Neural progenitor cell (in vitro differentiated cells): ENCODE measurements at places on chromosomes 7 and 10. TPM values are rescaled to one million over a fixed set of nuclear protein-coding genes. Genes with fewer than 3 reads are reported as not detected.

The OR6V1 gene
- total RNA-seq, result not detected in 2 replicates

The GIMAP8 gene
- total RNA-seq, result not detected in 2 replicates

GRCh38 chr7:92608380-92609322, 18.5 kb upstream of the FAM133B start:
- H3K27ac ChIP-seq, result no peak overlapping the region
- peak overlapping the region; percentile 55 for H3K4me3 ChIP-seq
- H3K36me3 ChIP-seq, result no peaks in the 10 kb centered on the region
- H3K4me1 ChIP-seq, result peaks cover 9% of the 10 kb centered on the region
- DNase-seq, result peak; percentile 83
- peaks cover 20% of the 10 kb centered on the region for H3K27me3 ChIP-seq

DNA sequence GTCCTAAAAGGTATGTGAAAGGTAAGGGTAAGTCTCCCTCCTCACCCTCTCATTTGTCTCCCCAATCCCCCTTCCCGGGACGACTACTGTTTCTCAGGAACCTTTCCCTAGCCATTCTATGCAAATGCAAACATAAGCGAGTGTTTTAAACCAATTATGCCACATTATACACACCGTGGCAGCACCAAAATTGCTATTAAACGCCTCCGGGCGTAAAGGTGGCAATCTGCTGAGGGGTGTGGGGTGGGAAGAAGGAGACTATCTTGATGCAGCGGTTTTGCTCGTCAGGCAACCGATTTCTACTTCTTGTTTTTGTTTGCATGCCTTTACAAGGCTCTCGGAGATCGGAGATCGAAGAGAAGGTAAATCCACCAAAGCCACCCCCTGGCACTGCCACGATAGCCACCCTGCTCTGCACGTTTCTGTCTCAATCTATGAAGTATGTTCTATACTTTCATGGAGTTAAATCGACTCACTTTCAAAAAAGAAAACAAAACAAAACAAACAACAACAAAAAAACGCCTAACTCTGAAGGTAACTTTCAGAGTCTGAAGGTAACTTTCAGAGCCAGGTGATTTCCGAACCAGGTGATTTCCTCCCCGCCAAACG, 46.0 kb upstream of the CDK1 start:
- no peak overlapping the region for H3K27ac ChIP-seq
- peaks cover 4% of the 10 kb centered on the region for H3K4me1 ChIP-seq
- H3K4me3 ChIP-seq, result peak overlapping the region; percentile 80
- H3K36me3 ChIP-seq, result no peaks in the 10 kb centered on the region
- H3K27me3 ChIP-seq, result peaks cover 57% of the 10 kb centered on the region

DNA sequence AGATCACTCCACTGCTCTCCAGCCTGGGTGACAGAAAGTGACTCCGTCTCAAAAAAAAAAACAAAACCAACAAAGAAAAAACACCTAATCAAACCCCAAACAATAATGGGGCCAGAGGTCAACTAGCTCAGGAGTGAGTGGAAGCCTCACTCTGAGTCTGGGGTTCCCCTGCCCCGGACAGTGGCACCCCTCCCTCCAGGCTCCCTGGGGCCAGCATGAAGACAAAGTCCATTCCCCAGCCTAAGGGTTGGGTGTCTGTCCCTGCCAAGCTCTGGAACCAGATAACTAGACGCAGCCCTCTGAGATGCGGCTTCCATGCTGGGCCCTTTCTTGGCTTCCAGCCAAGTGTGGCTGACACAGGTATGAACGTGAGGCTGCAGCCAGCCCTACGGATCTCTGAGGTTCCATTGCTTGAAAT, 1.7 kb upstream of the FUOM start:
- H3K4me1 ChIP-seq, result no peaks in the 10 kb centered on the region
- no peak overlapping the region for H3K27ac ChIP-seq
- H3K36me3 ChIP-seq, result no peaks in the 10 kb centered on the region
- no peak overlapping the region for H3K4me3 ChIP-seq
- H3K27me3 ChIP-seq, result peaks cover 8% of the 10 kb centered on the region

DNA sequence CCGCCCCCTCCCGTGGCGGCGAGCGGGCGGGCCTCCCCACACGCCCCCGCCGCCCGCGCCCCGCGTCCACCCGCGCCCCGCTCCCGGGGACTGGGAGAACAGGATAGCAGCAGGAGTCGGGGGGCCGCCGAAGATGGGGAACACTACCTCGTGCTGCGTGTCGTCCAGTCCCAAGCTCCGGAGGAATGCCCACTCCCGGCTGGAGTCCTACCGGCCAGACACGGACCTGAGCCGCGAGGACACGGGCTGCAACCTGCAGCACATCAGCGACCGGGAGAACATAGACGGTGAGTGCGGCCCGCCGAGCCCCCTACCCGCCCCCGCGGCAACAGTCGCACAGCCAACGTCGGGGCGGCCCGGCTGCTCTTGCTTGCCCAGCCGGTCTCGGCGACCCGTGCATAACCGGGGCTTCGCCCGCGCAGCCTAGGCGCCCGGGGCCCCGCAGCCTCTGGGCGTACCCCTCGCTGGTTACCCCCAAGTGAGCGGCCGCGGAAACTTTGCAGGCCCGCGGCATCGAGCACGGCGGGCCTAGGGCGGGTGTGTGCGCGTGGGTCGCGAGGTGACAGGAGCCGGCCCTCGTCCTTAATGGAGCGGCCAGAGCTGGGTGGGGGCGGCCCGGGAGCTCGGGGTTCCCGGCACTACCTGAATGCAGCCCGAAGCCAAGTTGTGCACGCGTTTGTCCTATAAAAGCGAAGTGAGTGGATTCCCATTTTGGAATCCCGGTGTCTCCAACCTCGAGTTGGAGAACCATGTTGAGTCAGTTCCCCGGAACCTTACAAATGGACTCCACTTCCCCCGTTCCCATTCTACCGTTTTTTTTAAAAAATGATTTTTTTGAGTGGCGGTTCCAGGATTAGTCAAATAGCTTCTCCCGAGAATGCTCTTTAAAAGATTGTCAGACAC, 863 bp downstream of the CCNY start:
- no peak overlapping the region for H3K27ac ChIP-seq
- peak overlapping the region; percentile 93 for H3K4me3 ChIP-seq
- no peaks in the 10 kb centered on the region for H3K36me3 ChIP-seq
- H3K4me1 ChIP-seq, result peaks cover 19% of the 10 kb centered on the region

DNA sequence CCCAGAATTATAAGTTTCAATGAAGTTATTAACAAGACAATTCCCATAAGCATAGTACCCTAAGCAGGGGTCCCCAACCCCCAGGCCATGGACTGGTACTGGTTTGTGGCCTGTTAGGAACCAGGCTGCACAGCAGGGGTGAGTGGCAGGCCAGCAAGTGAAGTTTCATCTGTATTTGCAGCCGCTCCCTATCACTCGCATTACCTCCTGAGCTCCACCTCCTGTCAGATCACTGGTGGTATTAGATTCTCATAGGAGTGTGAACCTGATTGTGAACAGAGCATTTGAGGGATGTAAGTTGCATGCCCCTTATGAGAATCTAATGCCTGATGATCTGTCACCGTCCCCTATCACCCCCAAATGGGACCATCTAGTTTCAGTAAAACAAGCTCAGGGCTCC, 36.0 kb upstream of the KIAA1217 start:
- peaks cover 10% of the 10 kb centered on the region for H3K4me1 ChIP-seq
- H3K27me3 ChIP-seq, result no peaks in the 10 kb centered on the region
- H3K4me3 ChIP-seq, result no peak overlapping the region
- DNase-seq, result no peak
- no peak overlapping the region for H3K27ac ChIP-seq

DNA sequence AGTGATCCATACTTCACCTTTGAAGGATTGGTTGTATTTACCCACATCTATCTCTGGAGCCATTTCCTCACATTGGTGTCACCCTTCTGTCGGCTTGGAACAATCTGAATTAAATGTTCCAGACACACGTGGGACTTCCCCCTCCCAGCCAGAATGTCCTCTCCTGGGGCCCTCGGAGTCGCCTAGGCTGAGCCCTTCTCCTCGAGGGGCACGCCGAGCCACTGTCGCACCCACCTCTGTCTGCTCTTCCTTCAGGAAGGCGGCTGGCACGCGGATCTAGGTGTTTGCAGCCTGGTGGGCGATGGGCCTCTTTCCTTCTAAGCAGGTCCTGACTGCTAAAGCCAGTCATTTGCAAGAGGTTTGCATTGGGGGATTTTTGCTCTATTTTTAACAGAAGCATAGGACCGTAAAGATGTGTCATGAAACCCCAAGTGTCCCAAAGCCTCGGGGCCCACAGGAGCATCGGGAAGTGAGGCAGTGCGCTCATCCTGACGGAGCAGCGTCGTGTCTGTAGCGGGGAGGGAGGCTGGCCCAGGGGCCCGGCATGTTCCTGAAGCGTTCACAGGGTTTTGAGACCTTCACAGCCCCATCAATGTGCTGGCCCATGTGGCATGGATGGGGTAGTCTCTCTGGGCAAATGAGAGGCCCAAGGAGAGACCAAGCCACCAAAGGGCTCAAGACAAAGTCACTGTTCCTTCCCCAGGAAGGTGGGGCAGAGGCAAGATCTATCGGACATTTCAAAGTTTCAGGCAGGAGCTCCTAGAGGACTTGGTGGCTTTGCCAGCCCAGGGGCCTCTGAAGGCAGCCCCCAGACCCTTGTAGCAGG, 86.7 kb downstream of the RGS10 start:
- DNase-seq, result no peak
- no peak overlapping the region for H3K27ac ChIP-seq
- H3K4me3 ChIP-seq, result no peak overlapping the region
- H3K27me3 ChIP-seq, result no peaks in the 10 kb centered on the region
- H3K4me1 ChIP-seq, result no peaks in the 10 kb centered on the region

DNA sequence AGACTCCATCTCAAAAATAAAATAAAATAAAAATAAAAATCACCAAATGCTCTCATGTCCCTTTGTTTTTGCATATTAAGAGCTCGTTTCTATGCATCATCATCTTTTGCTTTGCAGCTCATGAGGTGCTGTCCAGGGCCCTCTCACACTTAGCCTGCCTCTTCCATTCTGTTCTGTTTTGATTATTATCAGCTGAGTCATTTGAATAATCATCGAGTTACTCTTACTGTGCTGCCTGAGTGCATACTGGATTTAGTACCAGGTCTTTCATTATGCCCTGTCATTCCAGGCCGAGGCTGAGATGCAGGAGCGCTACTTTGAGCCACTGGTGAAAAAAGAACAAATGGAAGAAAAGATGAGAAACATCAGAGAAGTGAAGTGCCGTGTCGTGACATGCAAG, 33.0 kb downstream of the UCMA start:
- no peak overlapping the region for H3K4me3 ChIP-seq
- H3K27ac ChIP-seq, result no peak overlapping the region
- no peaks in the 10 kb centered on the region for H3K4me1 ChIP-seq
- DNase-seq, result no peak
- H3K36me3 ChIP-seq, result peaks cover 9% of the 10 kb centered on the region

DNA sequence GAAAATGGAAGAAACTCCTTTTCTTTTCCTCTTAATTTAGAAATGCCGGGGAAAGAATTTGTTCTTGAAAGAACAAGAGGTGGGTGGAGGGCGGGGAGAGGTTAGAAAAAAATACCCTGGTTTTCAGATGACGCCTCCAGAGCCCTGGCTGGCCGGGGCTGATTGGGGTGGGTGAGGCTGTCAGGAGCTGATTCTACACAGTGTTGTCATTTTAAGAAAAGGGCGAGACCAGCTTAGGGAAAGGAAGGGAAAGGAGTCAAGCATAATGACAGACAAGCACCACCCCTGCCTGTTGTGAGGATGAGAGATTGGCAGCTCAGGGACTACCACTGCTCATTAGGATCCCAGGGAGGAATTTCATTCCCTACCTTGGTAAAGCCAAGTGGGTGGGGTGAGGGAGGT, 9.9 kb upstream of the FAM180A start:
- no peaks in the 10 kb centered on the region for H3K27me3 ChIP-seq
- no peak overlapping the region for H3K4me3 ChIP-seq
- no peak overlapping the region for H3K27ac ChIP-seq
- peak; percentile 13 for DNase-seq
- peaks cover 9% of the 10 kb centered on the region for H3K4me1 ChIP-seq
- no peaks in the 10 kb centered on the region for H3K36me3 ChIP-seq

The ACBD7 gene
- 68.7 and 97.3 TPM in 2 replicates for total RNA-seq

DNA sequence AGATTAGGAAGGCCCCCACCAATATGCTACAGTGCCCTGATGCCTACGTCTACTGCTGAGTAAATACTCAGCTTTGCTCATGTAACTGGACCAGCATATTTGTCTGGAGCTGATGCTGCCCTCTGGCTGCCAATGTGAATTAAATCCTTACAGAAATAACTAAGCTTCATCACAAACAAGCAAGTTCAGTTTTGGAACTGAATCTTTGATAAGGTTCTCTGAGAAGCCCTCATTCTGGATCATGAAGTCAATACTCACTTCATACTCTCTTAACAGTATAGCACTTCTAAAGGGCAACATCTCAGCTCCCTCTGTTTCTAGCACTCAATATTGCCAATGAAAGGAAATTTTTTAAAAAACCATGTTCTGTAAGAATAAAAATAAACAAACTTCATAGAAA, 246.7 kb downstream of the ETV1 start:
- peaks cover 29% of the 10 kb centered on the region for H3K4me1 ChIP-seq
- no peak overlapping the region for H3K27ac ChIP-seq
- no peaks in the 10 kb centered on the region for H3K27me3 ChIP-seq

- no peaks in the 10 kb centered on the region for H3K27me3 ChIP-seq
- no peak overlapping the region for H3K4me3 ChIP-seq
These were observed 32.5 kb downstream of the OGDH start for GRCh38 chr7:44638611-44639557.

GRCh38 chr10:132951926-132952325, 9.6 kb upstream of the CFAP46 start:
- no peak overlapping the region for H3K4me3 ChIP-seq
- H3K36me3 ChIP-seq, result no peaks in the 10 kb centered on the region
- no peaks in the 10 kb centered on the region for H3K4me1 ChIP-seq
- no peaks in the 10 kb centered on the region for H3K27me3 ChIP-seq

GRCh38 chr7:124781907-124782734, 16.5 kb upstream of the GPR37 start:
- H3K27ac ChIP-seq, result no peak overlapping the region
- H3K4me1 ChIP-seq, result no peaks in the 10 kb centered on the region
- H3K36me3 ChIP-seq, result no peaks in the 10 kb centered on the region

The SRPK2 gene
- total RNA-seq, result 44.2 and 54.1 TPM in 2 replicates

DNA sequence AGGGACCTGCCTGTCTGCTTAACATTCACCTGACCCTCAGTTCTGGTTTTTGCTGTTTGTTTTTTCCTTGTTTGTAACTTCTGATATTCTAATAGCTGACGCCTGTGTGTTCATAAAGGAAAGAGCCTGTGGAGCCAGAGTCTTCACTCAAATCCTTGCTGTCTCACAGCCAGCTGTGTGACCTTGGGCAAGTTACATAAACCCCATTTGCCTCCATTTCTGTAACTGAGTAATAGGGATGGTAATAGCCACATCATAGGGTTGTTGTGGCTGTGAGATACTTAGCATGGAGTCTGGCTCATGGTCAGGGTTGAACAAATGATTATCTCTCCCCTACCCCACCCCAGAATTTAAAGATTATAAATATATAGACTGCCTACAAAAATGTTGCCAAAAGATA, 27.0 kb downstream of the WBP1L start:
- H3K27me3 ChIP-seq, result no peaks in the 10 kb centered on the region
- H3K36me3 ChIP-seq, result no peaks in the 10 kb centered on the region
- DNase-seq, result no peak
- peaks cover 21% of the 10 kb centered on the region for H3K4me1 ChIP-seq
- no peak overlapping the region for H3K27ac ChIP-seq

The CH25H gene
- total RNA-seq, result not detected in 2 replicates

DNA sequence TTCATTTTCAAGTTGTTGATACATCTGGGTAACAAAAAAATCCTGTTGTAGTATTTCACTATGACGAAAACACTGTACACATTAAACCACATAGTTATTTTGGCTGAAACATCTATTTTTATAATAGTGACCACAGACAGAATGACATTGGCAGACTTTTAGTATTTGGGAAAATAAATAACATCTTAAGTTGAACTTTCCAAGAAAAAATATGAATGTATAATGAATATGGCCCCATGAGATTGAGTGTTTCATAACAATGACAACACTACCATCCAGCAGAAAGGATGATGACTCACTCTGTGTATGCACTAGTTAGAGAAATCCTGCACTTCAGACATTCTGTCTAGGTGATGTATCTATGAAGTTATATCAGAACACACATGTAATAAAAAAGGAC, 118.1 kb downstream of the SEMA3D start:
- H3K27ac ChIP-seq, result no peak overlapping the region
- H3K36me3 ChIP-seq, result no peaks in the 10 kb centered on the region
- no peak for DNase-seq
- no peaks in the 10 kb centered on the region for H3K27me3 ChIP-seq
